K562 (cell line): ENCODE measurements at places on chromosomes 13 and 19. TPM values are rescaled to one million over a fixed set of nuclear protein-coding genes. Genes with fewer than 3 reads are reported as not detected.

PRR19 gene
- polyA plus RNA-seq: 0.73 and 1.6 TPM in 2 replicates

TTC9B gene
- not detected in 2 replicates for polyA plus RNA-seq

- H3K36me3 ChIP-seq: no peaks in the 10 kb centered on the region
- H3K4me1 ChIP-seq: no peaks in the 10 kb centered on the region; the same call in 1 of the 2 replicates
- H3K27ac ChIP-seq: peak overlapping the region; percentile 37; the same call in 2 of the 3 replicates
- DNase-seq: no peak
Measured at GRCh38 chr19:19597809-19598306, 20.6 kb downstream of the PBX4 start.

DNA sequence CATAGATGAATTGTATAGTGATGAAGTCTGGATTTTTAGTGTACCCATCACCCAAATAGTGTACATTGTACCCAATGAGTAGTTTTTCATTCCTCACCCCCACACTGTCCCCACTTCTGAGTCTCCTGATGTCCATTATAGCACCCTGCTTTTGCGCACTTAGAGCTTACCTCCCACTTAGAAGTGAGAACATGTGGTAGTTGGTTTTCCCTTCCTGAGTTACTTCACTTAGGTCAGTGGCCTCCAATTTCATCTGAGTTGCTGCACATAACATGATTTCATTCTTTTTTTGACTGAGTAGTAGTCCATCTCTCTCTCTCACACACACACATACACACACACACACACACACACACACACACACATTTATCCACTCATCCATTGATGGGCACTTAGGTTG lies 43.2 kb upstream of the ALOX5AP start:
- H3K4me1 ChIP-seq: peaks cover 4% of the 10 kb centered on the region; the same call in 2 of the 3 replicates
- no peak overlapping the region for H3K27ac ChIP-seq
- no peak overlapping the region for H3K4me3 ChIP-seq
- no peak for DNase-seq

GRCh38 chr19:2464389-2464788 lies 7.6 kb upstream of the LMNB2 start:
- no peaks in the 10 kb centered on the region for H3K36me3 ChIP-seq
- no peak for DNase-seq
- no peak overlapping the region for H3K4me3 ChIP-seq
- H3K27me3 ChIP-seq: no peaks in the 10 kb centered on the region

DNA sequence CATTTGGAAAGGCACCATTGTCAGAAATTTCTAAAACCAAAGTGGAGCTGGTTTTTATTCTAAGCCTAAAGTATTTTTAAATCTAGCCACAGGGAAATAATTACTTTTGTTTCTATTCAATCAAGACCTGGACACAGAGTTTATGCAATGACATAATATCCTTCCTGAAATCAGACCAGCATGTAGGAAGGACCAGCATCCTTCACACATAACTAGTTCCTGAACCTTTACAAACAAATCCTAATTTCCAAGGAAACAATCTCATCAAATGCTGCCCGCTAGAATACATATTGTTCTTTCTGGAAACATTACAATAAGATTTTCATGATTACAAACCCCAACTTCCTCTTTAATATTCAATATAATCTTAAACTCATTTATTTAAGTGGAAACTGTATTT lies 1.5 kb downstream of the STARD13 start:
- no peak overlapping the region for H3K4me3 ChIP-seq
- no peaks in the 10 kb centered on the region for H3K36me3 ChIP-seq
- no peak overlapping the region for H3K27ac ChIP-seq
- no peaks in the 10 kb centered on the region; the same call in 2 of the 3 replicates for H3K27me3 ChIP-seq
- DNase-seq: no peak

DNA sequence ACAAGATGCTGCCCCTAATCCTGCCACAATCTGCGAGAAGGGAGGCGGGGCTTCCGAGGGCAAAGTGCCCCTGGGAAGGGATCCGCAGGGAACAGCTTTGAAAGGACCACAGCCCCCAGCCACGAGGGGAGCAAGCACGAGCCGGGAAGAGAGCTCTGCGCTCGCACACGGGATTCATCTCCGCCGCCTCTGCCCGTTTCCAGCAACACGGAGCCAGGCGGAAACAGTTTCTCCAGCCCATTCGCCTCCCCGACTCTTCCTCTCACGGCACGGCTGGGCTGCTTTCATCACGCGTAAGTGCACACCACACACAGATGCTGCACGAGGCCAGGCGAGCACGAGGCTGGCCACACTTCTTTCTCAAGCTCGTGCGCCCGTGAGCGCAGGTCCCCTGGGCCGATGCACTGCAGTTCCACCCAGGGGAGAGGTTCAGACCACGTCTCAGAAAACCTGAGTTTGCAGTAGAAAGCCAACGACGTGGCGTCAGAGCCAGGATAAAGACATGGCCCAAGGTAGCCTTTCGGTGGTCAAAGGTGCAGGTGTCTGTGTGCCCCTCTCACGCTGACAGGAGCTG lies 33.6 kb downstream of the NAXD start:
- H3K27me3 ChIP-seq: no peaks in the 10 kb centered on the region
- H3K36me3 ChIP-seq: peaks cover 33% of the 10 kb centered on the region; the same call in 2 of the 3 replicates
- peaks cover 4% of the 10 kb centered on the region; the same call in 2 of the 3 replicates for H3K4me1 ChIP-seq
- H3K27ac ChIP-seq: no peak overlapping the region
